RPMI8226 (cell line): ENCODE measurements at places on chromosomes 1 and 21.

DNA sequence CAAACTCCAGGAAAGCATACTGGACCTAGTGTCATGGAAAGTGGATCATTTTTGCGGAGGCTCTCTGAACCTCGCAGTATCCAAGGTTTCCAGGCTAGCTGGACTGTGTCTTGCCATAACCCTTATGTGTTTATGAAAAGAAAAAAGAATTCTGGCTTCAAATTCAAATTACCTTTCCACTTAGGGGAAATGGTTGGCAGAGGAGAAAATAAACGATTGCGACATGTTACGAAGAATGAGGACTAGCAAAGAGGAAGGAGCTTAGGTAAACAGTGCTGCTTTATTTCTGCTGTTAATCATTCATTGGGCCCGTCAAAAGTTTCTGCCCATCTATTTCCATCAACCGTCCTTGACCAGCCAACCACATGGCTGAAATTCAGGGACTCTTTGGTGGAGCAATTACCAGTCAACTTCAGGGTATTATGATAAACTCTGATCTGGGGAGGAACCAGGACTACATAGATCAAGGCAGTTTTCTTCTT lies at the start of gene C4BPA:
Gene C4BPA, plus strand, starts transcription at position 342 of the 482 bp plus-strand sequence. CDS start 8,793 bp downstream, outside the sequence.
- no peak for DNase-seq

DNA sequence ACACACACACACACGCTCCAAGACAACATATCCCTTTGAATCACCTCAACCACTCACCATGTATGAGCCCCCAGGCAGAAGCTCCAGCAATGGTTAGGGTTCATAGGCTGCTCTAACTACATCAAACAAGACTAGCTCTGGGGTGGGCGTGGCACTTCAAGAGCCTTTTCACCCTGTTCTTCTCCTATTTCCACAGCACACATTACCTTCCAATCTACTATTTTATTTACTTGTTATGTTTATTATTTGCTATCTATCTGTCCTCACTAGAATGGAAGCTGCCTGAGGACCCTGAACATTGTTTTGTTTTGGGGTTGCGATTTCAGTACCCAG lies 28.7 kb downstream of the TRABD2B start:
- no peak for DNase-seq

- no peak for DNase-seq
Measured at GRCh38 chr1:33714421-33714820, 149.5 kb upstream of the HMGB4 start.

DNA sequence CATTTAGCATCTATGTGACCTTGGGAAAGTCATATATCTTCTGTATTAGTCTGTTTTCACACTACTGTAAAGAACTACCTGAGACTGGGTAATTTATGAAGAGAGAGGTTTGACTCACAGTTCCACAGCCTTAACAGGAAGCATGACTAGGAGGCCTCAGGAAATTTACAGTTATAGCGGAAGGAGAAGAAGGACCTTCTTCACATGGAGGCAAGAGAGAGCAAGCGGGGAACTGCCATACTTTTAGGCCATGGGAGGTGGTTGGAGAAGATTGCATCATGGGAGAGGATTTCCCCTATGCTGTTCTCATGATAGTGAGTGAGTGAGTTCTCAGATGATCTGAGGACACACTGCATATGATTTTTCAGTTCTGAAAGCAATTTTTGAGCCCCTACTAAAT lies 87.9 kb downstream of the CLEC20A start:
- no peak for DNase-seq

DNA sequence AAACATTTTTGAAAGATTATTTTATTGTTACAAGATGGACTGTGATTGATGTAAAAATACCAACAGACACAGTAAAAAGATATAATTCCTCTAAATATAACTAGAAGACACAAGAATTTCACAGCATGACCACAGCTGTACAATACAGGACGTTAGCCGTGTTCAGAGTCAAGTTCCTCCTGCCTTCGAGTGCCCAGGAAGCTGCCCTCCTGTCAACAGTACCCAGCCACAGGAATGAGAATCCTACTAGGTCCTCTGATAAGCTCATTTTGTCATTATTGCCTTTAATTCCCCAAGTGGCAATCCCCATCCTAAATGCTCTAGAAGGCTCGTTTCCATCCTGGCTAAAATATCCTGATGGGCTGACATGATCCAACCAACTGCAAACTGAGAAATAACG lies 16.4 kb upstream of the CAPN2 start:
- DNase-seq, result no peak

DNA sequence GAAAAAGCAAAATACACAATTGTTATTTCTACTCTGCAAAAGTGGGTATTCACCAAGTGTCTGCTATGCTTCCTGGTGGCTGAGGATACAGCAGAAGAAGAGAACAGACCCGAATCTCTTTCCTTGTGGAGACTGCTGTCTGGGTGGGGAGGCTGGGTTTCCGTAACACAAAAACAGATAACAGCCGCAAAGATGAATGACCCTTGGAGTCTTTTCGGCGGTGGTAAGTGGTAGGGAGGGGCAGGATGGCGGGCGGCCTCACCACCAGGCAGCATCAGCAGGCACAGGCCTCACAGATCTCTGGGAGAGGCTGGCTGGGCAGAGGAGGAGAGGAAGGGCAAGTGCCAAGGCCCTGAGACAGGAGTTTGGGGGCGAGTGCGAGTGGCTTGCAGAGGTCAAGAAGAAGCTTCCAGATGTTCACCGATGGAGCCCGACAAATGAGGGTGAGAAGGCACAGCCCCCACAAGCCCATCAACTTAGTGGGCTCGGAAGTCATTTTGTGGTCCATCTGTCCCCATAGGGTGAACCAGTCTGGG lies 164.2 kb downstream of the RHOU start:
- DNase-seq, result no peak

DNA sequence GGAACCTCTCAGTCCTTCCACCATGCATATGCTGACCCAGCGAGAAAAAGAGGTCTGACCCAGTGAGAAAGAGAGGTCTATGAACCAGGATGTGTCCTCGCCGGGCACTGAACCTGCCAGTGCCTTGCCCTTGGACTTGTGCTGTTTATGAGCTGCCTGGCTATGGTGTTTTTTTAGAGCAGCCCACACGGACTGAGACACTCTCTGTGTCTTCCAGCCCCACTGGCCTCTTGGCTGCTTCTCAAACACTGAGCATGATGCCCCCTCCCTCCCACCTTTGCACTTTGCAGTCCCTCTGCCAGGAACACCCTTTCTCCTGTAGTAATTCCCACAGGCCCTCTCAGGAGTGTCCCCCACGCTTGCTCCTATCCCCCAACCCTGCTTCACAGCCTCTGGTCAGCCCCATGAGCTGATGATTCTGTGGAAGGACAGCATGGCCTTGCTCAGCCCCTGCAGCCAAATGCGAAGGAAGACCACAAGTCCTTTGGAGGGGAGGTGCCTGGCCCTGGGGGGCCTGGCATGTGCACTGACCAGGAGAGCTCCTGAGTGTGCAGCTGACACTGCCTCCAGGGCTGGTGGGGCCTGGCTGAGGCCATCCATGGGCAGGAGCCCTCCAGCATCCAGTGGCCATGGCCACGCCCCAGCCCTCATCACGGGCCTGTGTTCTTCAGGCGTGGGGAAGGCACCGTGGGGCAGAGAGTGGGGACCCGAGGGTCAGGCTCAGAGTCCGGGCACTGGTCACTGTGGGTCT lies 23.8 kb downstream of the WNT3A start:
- DNase-seq, result no peak

GRCh38 chr1:115710859-115711624 lies 57.5 kb downstream of the CASQ2 start:
- no peak for DNase-seq
